Effector memory CD4-positive, alpha-beta T cell (primary cell): ENCODE measurements at places on chromosomes 7 and 10.

DNA sequence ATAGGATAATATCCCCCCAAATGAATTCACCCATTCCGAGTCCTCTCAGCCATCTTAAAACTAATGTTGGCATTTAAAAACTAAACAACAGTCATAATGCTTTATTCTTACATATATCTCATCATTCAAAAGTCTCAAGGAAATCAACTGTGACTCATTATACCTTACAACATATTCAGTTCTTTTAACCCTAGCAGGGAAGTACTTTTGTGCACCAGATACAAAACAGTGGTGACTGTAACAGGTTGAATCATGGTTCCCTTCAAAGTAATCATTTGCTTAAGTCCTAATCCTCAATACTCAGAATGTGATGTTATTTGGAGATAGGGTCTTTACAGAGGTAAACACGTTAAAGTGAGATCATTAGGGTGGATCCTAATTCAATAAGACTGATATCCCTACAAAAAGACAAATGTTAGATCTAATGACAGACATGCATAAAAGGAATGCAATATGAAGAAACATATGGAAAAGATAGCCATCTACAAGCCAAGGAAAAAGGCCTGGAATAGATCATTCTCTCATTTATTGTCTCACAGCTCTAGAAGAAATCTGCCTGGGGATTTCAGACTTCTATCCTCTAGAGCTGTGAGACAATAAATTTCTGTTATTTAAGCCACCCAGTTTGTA, 42.3 kb downstream of the RELN start:
- no peaks in the 10 kb centered on the region for H3K4me1 ChIP-seq
- H3K27me3 ChIP-seq = no peaks in the 10 kb centered on the region
- H3K4me3 ChIP-seq = no peak overlapping the region
- H3K27ac ChIP-seq = no peak overlapping the region
- DNase-seq = no peak

- H3K27me3 ChIP-seq = no peaks in the 10 kb centered on the region
- no peak for DNase-seq
- H3K36me3 ChIP-seq = no peaks in the 10 kb centered on the region
- H3K27ac ChIP-seq = no peak overlapping the region
- H3K4me3 ChIP-seq = no peak overlapping the region
Measured at GRCh38 chr10:117444497-117445040, 69.3 kb upstream of the PDZD8 start.

GRCh38 chr7:15336146-15336545, 225.7 kb downstream of the AGMO start:
- no peaks in the 10 kb centered on the region for H3K27me3 ChIP-seq
- no peak for DNase-seq
- no peaks in the 10 kb centered on the region for H3K36me3 ChIP-seq
- H3K27ac ChIP-seq = no peak overlapping the region
- no peaks in the 10 kb centered on the region for H3K4me1 ChIP-seq

DNA sequence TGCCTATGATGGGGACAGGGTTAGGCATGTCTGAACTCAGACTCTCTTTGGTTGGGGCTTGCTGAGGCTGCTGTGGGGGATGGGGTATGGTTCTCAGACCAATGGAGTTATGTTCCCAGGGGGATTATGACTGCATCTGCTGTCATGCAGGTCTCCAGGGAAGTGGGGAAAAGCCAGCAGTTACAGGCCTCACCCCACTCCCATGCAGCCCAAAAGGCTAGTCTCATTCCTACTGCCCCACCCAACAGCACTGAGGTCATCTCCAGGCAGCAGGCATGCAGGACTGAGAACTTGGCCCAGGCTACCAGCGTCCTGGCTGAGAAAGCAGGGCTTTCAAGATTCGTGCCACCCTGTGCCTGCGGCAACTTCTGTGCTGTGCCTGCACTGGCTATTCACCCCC, 373.3 kb downstream of the HTR7 start:
- no peaks in the 10 kb centered on the region for H3K4me1 ChIP-seq
- DNase-seq = no peak
- no peak overlapping the region for H3K27ac ChIP-seq
- H3K27me3 ChIP-seq = no peaks in the 10 kb centered on the region
- no peaks in the 10 kb centered on the region for H3K36me3 ChIP-seq

DNA sequence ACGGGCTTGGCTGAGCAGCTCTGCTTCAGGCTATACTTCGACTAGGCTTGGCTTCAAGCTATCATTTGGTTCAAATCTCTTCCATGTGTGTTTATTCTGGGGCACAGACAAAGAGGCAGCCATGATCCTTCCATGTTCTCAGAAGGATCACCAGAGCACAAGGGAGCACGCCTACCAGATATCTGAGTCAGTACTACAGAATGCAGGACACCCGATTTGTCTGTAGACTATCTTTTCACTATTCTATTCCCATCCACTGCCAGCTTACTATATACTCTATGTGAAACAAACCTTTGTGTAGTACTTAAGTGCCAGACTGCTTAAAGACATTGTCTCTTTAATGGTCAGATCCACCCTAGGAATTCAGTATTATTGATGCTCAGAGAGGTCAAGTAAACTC, 35.1 kb downstream of the CH25H start:
- no peak overlapping the region for H3K27ac ChIP-seq
- no peaks in the 10 kb centered on the region for H3K4me1 ChIP-seq
- no peaks in the 10 kb centered on the region for H3K36me3 ChIP-seq
- no peak overlapping the region for H3K4me3 ChIP-seq
- H3K27me3 ChIP-seq = no peaks in the 10 kb centered on the region
- no peak for DNase-seq

- no peak for DNase-seq
- H3K27ac ChIP-seq = no peak overlapping the region
- no peaks in the 10 kb centered on the region for H3K4me1 ChIP-seq
- no peaks in the 10 kb centered on the region for H3K36me3 ChIP-seq
- H3K4me3 ChIP-seq = no peak overlapping the region
Measured at GRCh38 chr7:36683695-36684357, 40.5 kb downstream of the AOAH start.

GRCh38 chr7:50068850-50069551, 24.0 kb downstream of the ZPBP start:
- no peaks in the 10 kb centered on the region for H3K36me3 ChIP-seq
- peak overlapping the region; percentile 28 for H3K27ac ChIP-seq
- H3K4me3 ChIP-seq = peak overlapping the region; percentile 61
- peaks cover 10% of the 10 kb centered on the region for H3K4me1 ChIP-seq
- no peak for DNase-seq

DNA sequence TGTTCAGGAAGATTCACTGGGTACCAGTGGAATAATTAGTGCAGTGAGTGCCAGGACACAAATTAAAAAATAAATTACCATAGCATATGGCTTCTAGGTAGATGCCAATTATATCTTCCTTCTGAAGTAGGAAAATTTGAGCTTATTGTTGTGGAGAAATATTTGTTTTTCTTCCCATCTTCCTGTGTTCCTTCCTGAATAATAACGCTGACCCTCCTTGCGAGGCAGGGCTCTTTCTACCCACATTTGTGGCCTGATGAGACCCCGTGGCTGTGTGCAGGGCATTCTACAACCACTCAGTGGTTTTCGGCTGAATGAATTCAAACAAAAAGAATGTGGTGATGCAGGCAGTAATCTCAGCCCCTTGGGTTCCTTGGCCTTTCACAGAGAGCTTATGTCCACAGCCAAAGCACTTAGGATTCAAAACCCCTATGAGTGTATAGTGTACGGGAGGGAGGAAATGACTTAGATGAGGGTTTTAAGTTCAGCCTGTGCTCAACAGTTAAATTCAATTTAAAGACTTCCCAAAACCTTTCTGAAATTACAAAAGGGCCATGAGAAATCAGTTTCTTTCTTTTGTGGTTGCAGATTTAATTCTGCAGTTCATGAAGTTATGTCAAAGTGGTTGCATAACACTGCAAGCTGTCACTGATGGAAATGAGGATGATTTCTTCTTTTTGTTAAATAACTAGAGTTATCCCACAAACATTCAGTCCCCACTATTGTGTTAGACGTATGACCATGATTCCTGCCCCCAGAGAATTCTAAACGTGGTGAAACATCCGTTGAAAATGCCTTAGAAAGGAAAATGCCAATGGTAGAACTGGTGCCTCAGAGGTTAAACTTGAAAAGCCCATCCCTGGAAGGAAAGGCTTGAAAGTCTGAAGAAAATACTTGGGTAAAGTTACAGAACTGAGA, 255.3 kb downstream of the FZD1 start:
- no peaks in the 10 kb centered on the region for H3K27me3 ChIP-seq
- no peak overlapping the region for H3K27ac ChIP-seq
- H3K4me3 ChIP-seq = no peak overlapping the region
- no peak for DNase-seq

DNA sequence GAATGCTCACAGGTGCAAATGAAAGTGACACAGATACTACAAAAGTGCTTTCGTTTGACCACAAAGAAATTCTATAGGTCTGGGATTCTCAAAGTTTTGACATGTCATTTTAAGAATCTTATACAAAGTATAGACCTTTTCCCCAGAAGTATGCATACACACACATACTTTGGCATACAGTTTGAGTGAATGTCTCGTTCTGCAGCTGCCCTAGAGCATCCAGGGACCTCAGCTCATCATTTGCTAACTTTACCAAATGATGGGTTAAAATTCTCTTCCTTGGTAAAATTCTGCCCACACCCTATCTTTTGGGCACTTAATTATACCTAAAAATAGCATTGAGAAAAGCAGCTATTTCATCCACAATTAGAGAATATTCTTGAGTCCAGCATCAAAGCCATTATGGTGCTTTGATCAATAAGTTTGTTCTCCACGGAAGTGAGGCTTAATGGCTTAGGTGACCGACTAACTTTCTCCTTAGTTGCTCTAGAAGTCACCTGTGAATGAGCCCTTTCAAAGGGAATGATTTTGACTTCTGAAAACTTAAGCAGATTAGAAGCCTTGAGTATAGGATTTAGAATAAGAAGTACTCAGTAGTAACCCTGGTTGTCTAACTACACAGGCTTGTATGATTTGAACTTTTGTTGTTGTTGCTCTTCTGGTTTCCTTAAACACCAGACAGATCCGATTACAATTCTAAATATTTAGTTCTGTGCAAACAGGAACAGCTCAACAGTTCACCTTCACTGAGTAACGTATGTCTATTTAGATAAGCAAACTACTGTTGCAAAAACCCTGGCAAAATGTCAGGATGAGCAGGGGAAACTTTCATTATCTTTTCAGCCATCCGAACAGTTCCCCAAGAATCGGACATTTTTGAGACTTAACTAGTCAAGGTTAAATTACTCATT, 70.6 kb downstream of the CNNM2 start:
- H3K36me3 ChIP-seq = no peaks in the 10 kb centered on the region
- H3K27ac ChIP-seq = no peak overlapping the region
- no peak overlapping the region for H3K4me3 ChIP-seq
- H3K27me3 ChIP-seq = no peaks in the 10 kb centered on the region
- no peaks in the 10 kb centered on the region for H3K4me1 ChIP-seq
- no peak for DNase-seq

- H3K27ac ChIP-seq = no peak overlapping the region
- no peaks in the 10 kb centered on the region for H3K36me3 ChIP-seq
- no peaks in the 10 kb centered on the region for H3K27me3 ChIP-seq
- no peak overlapping the region for H3K4me3 ChIP-seq
- no peak for DNase-seq
- H3K4me1 ChIP-seq = no peaks in the 10 kb centered on the region
Measured at GRCh38 chr10:126099366-126099765, 203.0 kb downstream of the FANK1 start.

DNA sequence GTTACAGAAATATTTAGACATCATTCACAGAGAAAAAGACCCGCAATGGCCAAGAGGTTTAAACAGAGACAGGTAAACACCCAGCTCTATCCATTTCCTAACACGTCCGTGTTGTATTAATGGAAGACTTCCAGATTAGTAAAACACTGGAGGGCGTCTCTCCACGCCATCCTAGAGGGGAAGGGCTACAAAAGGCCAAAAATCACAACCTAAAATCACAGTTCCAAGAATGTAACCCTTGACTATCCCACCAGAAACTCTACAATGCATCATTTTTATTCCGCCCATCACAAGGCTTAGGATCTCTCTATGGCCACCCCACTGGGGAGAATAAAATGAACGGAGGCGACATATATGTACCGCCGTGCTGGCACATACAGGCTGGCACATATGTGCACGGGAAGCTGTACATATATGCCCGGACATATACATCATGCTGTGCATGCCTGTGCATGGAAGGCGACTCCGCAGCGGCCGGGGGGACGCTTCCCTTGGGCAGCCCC, 734 bp downstream of the PCLO start:
- H3K27me3 ChIP-seq = no peaks in the 10 kb centered on the region

- H3K27ac ChIP-seq = no peak overlapping the region
- H3K4me1 ChIP-seq = peaks cover 5% of the 10 kb centered on the region
- H3K4me3 ChIP-seq = no peak overlapping the region
- no peak for DNase-seq
- H3K36me3 ChIP-seq = no peaks in the 10 kb centered on the region
- H3K27me3 ChIP-seq = no peaks in the 10 kb centered on the region
Measured at GRCh38 chr10:97682042-97682441, 5.0 kb downstream of the AVPI1 start.

GRCh38 chr7:148772297-148773089, 73.8 kb downstream of the CUL1 start:
- no peak overlapping the region for H3K4me3 ChIP-seq
- no peaks in the 10 kb centered on the region for H3K27me3 ChIP-seq
- no peak overlapping the region for H3K27ac ChIP-seq
- H3K36me3 ChIP-seq = peaks cover 18% of the 10 kb centered on the region
- H3K4me1 ChIP-seq = peaks cover 17% of the 10 kb centered on the region
- no peak for DNase-seq

GRCh38 chr7:107467972-107468371, 1.9 kb upstream of the GPR22 start:
- H3K27me3 ChIP-seq = no peaks in the 10 kb centered on the region
- no peak for DNase-seq
- H3K27ac ChIP-seq = no peak overlapping the region
- no peak overlapping the region for H3K4me3 ChIP-seq
- no peaks in the 10 kb centered on the region for H3K4me1 ChIP-seq

GRCh38 chr10:133526957-133527588, at the start of gene CYP2E1:
Gene CYP2E1, plus strand, starts transcription at chr10:133527363. Its CDS starts 33 bp downstream, at chr10:133527396.
- no peaks in the 10 kb centered on the region for H3K36me3 ChIP-seq
- no peak within 1 kb of the TSS for H3K27ac ChIP-seq
- peaks cover 9% of the 10 kb centered on the region for H3K27me3 ChIP-seq
- H3K4me1 ChIP-seq = peaks cover 26% of the 10 kb centered on the region
- H3K4me3 ChIP-seq = peak within 1 kb of the TSS; percentile 33

- no peak overlapping the region for H3K27ac ChIP-seq
- H3K36me3 ChIP-seq = peaks cover 2% of the 10 kb centered on the region
- DNase-seq = no peak
- H3K27me3 ChIP-seq = no peaks in the 10 kb centered on the region
Measured at GRCh38 chr10:92538231-92538958, 35.5 kb downstream of the IDE start.

- H3K4me1 ChIP-seq = no peaks in the 10 kb centered on the region
- no peaks in the 10 kb centered on the region for H3K36me3 ChIP-seq
- H3K4me3 ChIP-seq = no peak overlapping the region
- no peak for DNase-seq
- no peaks in the 10 kb centered on the region for H3K27me3 ChIP-seq
Measured at GRCh38 chr10:612696-613095, 76.8 kb downstream of the DIP2C start.

GRCh38 chr10:71372882-71373495, 23.7 kb upstream of the CDH23 start:
- no peak for DNase-seq
- H3K4me3 ChIP-seq = no peak overlapping the region
- no peak overlapping the region for H3K27ac ChIP-seq
- H3K4me1 ChIP-seq = peaks cover 6% of the 10 kb centered on the region
- H3K36me3 ChIP-seq = no peaks in the 10 kb centered on the region
